ENCODE measurements at places on chromosomes 7 and 10.

GRCh38 chr10:3570855-3571266 lies 214.1 kb downstream of the KLF6 start:
- no peak for DNase-seq

GRCh38 chr10:68137171-68137570 lies 27.9 kb downstream of the MYPN start:
- no peak for DNase-seq

DNA sequence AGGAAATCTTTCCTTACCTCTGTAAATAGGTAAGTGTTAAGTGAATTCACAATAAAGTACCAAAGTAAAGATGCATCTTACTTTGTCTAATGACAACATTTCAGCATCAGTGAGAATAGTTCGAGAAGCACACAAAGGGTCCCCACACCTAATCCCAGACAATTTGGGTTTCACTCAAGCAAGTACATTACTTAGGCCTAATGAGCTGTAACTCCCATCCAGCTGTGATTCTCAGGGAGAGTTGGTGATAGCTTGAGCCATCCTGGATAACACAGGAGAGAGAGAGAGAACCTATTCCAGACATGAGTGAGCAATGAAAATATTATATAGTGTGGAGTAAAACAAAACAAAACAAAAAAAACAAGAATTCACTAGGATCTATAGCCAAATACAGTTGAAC lies 149.1 kb upstream of the NRG3 start:
- DNase-seq: no peak

- no peak for DNase-seq
These were observed 116.0 kb upstream of the PDLIM1 start for GRCh38 chr10:95406651-95407280.

DNA sequence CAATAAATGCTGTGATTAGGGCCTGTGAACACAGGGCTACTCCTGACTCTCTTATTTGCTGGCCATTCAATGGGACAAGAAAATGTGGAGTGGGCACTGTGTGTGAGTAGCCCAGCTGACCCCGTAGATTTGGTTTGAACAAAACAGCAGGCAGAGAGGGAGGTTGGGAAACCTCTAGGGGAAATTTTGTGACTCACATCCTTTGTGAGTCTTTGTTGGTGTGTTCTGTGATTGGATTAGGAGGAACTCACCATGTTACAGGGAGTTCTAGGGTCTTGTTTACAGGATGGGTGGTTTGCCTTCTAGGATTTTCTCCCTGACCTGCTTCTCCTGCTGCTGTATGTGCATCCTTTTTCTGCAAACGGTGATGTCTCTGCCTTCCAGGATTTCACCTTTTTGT lies 128.3 kb upstream of the MKI67 start:
- no peak for DNase-seq

GRCh38 chr10:7258948-7259523 lies 151.8 kb downstream of the SFMBT2 start:
- no peak for DNase-seq

DNA sequence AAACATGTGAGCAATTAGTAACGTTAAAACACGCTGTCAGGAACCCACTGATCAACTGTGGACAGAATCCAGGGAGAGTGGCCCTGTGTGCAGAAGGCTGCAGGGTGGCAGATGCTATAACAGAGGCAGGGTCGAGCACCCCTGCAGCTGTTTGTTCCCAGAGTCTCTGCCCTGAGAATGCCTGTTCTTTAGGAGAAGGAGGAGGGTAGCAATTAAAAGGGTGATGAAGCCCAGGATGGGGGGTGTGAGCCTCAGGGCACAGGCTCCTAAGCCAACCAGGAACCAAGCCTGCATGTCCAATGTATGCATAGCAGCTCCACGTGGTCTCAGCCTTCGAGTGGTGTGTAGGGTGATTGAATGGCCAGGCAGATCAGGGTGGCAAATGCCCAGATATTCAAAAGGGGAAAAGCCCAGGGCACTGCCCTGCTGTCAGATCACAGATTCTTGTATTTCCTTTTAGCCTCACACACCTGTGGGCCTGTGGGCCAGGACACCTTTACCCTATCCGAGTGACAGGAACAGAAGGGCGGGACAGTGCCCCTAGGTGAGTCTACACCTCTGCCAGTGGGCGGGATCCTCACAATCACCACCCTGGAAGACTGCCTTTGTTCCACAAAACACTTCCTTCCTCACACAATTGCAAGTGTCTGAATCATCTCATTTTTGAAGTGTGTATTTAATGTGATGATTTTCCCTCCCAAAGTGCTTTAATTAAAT lies 7.3 kb downstream of the WDFY4 start:
- no peak for DNase-seq

- no peak for DNase-seq
These were observed 5.8 kb downstream of the FLNC start for GRCh38 chr7:128835790-128836641.

- no peak for DNase-seq
These were observed 57.8 kb downstream of the HHEX start for GRCh38 chr10:92747600-92747999.

GRCh38 chr10:29646238-29646902 lies 11.6 kb upstream of the SVIL start:
- no peak for DNase-seq

DNA sequence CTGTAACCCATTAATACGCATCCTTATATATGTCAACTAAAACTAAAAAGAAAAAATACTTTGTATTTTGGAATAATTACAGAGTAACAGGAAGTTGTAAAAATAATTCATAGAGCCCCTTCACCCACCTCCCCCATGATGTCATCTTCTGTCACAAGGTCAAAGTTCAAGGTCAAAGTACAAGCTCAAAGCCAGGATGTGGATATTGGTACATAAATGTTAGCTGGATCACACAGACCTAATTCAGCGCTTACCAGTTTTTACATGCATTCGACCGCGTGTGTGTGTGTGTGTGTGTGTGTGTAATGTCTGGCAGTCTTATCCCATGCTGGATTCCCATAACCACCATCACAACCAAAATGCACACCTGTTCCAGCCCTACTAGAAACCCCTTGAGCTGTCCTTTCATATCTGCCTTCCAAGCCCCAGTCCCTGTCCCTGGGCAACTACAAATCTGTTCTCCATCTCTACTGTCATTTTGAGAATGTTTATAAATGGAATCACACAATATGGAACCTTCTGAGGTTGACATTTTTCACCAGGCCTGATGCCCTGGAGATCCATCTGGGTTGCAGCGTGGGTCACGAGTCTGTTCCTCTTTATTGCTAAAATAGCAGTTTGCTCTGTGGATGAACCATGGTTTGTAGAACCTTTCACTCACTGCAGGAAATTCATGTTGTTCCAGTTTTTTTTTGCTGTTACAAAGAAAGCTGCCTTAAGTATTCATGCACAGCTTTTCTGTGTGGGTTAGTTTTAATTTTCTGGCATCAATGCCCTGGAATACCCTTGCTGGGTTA lies 153.6 kb upstream of the PITRM1 start:
- no peak for DNase-seq

GRCh38 chr10:62457598-62457997 lies 83.4 kb downstream of the ZNF365 start:
- DNase-seq: no peak
